Omental fat pad (tissue), 4 donors: ENCODE measurements at places on chromosomes 4 and X. TPM values are rescaled to one million over a fixed set of nuclear protein-coding genes. Genes with fewer than 3 reads are reported as not detected.

GRCh38 chrX:104281564-104281963 lies 26.8 kb upstream of the ESX1 start:
- DNase-seq: no peak

DNA sequence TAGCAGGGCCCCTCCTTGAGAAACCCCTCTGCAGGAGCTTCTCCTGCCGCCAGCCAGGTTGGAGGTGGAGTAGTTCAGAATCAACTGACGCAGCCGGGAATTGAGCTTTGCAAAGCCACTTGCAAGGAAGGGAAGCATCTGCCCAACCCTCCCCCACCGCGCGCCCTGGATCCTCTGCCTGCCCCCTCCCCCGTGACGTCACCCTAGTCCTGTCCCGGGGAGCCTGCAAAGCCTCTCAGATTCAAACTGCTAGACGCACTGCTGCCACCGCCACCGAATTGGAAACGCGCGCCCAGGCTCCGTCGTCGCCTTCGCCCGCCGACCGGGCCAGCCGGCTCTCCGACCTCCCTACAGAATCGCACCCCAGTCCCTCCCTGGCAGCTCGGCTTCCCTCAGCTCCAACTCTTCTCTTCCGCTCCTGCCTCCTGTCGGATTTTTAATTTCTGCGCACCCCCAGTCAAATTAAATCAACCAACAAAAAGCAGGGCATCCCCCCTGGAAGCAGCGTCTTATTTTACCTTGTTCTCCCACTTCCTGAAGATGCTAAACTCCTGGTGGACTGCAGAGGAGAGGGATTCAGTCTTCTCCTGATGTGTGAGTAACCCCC lies 3.8 kb downstream of the SLITRK2 start:
- no peak for DNase-seq

Gene NOX1
- total RNA-seq: not detected

GRCh38 chr4:139602776-139603360 lies 46.8 kb upstream of the SETD7 start:
- DNase-seq: no peak

Gene ZNF827
- 11.8 TPM for total RNA-seq

DNA sequence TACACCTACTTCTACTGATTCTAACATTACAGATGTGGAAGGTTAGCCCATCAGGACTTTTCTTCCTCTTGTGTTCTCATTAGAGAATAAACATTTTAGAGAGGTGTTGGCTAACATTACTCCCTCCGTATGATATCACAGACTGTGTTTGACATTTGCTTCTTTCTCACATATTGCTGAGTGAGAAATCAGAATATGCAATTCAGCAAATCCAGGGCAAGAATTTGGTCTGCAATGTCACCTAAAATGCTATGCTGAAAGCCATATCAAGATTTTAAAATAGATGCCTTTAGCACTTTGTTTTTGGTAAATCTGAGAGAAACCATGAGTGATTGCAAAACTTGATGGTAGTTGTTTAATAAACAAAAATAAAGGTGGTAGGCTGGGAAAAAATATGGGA lies 319.1 kb downstream of the C4orf33 start:
- DNase-seq: no peak

- DNase-seq: no peak
These were observed 104.6 kb upstream of the MXRA5 start for GRCh38 chrX:3450881-3451570.

Gene IL13RA1
- total RNA-seq: 71.7 TPM

GRCh38 chr4:81989202-81989601 lies 384.6 kb downstream of the HNRNPD start:
- DNase-seq: no peak

- DNase-seq: no peak
These were observed 67.2 kb upstream of the TFDP3 start for GRCh38 chrX:133285341-133285740.

DNA sequence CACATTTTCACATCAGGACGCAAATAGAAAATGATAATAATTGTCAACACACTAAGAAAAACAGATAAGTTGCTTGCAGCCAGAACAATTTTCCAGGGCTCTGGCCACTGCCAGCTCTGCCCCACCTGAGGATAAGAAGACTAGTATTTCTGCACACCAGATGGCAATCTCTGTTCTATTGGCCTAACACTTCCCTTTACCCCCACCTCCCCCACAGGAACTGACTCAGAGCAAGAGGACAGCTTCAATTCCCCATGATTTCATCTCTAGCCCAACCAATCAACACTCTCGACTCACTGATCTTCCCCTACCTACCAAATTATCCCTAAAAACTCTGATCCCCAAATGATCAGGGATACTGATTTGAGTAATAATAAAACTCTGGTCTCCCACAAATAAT lies 164.0 kb downstream of the SMARCA1 start:
- DNase-seq: no peak

- no peak for DNase-seq
These were observed 118.8 kb downstream of the ZNF827 start for GRCh38 chr4:145819853-145820181.

GRCh38 chr4:163070023-163070422 lies 96.7 kb downstream of the NAF1 start:
- DNase-seq: no peak

Gene DCLK2
- total RNA-seq: 8.8 TPM

Gene ZCCHC12
- 0.37 TPM for total RNA-seq

DNA sequence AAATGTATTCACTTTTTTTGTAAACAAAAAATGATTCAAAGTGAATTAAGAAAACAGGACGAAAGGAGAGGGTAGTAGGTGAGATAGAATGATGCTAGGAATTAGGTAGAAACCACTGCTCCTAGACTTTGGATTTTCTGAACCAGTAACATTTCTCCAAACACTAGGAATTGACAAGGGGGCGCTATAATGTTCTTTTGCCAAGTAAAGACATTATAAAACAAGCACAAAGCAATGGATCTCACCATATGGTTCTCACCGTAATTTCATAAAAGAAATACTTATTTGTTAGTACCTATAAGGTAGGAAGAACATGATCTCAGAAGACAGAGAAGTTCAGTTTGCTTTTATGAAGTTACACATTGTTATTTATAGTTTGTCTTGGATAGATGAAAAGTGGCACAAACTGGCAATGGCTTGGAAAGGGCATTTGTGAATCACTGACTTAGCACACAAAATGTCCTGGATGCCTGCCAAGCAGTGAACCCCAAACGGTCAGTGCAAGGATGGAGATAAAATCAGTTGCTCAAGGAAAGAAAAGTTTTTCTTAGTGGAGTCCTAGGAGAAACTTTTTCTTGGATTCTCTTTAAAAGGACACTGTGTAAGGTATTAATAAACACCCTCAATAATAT lies 8.1 kb upstream of the TBC1D1 start:
- DNase-seq: no peak

Gene BLOC1S4
- total RNA-seq: 12.6 TPM

DNA sequence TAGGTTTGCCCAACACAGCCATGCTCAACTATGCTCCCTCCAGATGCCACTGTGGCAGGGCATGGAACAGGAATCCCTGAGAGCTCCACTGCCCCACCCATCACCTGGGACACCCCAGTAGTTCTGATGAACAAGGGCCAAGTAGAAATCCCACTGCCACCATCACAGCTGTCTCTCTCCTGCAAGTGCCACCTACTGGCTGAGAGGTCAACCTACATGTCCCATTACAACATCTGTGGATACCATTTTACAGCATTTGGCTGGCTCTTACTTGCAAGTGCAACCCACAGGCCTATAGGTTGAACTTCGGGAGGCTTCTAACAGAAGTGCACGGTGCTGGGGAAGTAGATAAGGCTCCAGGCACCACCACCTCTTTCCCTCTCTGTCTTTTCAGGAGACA lies 142.5 kb downstream of the CXXC4 start:
- no peak for DNase-seq

- no peak for DNase-seq
These were observed 48.7 kb downstream of the FGFRL1 start for GRCh38 chr4:1060121-1060520.

GRCh38 chr4:32196950-32197688 lies 1477.0 kb downstream of the PCDH7 start:
- DNase-seq: no peak

GRCh38 chrX:129651756-129652564 lies 2.8 kb downstream of the APLN start:
- DNase-seq: no peak
